Fibroblast of skin of left biceps (primary cell): ENCODE measurements at places on chromosomes 11 and 22.

DNA sequence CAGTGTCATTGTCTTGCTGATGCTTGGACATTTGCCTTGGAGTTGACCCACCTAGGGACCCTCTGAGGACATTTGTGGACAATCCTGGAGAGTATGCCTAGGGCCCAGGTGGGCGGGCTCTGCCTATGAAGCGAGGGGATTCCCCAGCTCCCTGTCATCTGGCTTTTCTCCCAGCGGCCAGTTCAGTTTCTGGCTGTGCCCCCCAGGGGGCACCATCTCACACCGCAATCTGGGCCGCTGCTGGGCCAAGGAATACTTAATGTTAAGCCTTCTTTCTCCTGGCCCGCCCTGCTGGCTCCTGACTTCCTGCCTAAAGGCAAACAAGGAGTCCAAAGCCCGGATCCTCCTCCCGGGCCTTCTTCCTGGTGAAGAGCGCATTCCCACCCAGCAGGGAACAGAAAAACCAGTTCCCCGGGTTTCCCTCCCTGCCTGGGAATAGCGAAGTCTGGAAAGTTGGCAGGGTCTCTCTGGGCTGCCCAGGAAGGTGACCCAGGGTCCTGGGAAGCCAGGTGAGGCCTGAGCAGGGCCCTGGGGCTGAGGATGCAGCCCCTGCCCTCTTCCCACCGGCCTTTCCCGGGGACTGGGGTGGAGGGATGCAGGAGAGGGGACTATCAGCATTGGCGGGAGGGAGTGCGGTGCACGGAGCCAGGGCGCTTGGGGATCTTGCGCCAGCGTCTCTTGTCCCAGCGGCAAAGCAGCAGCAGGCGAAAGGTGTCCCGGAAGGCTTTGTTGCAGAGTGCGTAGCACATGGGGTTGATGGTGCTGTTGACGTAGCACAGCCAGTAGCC lies 11.9 kb downstream of the CHRM1 start:
- DNase-seq: peak; percentile 26

GRCh38 chr22:38230916-38231315 lies 29.1 kb downstream of the MAFF start:
- DNase-seq: no peak

- DNase-seq: no peak
Measured at GRCh38 chr11:63903884-63904283, 13.1 kb downstream of the RCOR2 start.

DNA sequence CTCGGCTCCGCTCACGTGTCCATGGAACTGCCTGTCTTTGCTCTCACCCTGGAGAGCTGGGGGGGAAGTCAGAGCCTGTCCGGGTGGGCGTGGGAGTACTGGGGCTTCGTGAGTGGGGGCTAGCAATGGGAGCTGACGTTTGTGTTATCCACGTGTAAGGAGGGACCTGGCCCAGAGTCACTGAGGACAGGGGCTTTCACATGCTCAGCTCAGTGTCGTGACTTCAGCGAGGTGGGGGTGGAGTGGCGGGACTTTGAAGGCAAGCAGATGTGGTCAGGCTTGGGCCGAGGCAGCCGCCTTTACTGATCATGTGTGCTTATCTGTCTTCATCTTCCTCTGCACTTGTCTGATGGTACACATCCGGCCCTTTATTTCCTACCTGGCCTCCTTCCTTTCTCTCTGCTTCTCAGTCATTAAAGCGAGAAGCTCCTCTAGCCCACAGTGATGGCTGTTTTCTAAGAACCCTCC lies 113.1 kb upstream of the NNMT start:
- no peak for DNase-seq

DNA sequence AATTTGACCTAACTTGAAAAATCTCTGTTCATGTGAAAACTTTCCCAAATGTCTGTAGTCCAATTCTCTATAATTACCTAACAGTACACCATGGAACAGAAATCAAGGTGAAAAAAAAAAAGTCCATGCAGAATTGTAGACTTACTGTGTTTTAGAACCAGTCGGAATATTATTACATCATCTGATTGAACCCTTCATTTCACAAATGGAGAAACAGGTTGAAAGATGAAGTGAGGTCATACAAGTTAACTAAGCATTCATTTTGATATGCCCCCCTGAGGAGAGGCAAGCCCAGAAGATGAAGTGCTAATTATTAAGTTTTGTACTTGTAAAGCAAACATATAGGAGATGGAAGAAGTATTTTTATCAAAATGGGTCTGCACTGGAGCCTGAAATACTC lies 179.4 kb downstream of the WNT11 start:
- DNase-seq: no peak

DNA sequence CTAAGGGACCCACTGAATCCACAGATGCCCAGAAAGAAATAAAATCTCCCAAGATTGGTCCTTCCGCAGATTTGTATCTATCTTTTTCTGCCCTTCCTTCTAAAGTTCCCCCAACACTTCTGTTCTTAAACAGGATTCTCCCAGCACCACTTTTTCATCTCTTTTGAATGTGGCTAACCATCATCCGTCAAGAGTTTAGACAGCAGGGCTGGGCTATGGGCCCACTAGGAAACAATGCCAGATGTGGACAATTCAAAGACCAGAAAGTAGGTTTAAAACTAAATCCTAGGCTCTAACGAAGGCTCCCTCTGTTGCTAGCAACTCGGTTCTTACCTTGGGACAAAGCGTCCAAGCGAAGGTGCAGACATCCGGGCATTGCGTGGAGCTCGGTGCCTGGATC lies 100.0 kb downstream of the AMBRA1 start:
- peak; percentile 11 for DNase-seq

DNA sequence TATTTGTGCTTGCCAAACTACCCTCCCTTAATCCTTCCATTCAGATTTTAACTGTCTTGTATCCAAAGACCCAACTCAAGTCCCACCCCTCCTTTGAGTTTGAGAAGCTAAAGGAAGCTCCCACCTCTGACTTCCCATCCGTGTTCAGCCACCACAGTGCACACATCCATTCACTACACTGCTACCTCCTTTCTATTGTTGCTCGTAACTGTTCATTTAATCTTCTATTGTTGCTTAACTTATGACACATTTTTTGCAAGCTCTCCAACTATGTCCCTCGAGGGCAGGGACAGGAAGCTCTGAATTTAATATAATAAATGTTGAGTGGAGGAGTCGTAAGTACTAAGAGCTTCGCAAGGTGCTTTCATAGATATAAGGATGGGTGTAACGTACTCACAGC lies 10.4 kb downstream of the LARGE1 start:
- no peak for DNase-seq

DNA sequence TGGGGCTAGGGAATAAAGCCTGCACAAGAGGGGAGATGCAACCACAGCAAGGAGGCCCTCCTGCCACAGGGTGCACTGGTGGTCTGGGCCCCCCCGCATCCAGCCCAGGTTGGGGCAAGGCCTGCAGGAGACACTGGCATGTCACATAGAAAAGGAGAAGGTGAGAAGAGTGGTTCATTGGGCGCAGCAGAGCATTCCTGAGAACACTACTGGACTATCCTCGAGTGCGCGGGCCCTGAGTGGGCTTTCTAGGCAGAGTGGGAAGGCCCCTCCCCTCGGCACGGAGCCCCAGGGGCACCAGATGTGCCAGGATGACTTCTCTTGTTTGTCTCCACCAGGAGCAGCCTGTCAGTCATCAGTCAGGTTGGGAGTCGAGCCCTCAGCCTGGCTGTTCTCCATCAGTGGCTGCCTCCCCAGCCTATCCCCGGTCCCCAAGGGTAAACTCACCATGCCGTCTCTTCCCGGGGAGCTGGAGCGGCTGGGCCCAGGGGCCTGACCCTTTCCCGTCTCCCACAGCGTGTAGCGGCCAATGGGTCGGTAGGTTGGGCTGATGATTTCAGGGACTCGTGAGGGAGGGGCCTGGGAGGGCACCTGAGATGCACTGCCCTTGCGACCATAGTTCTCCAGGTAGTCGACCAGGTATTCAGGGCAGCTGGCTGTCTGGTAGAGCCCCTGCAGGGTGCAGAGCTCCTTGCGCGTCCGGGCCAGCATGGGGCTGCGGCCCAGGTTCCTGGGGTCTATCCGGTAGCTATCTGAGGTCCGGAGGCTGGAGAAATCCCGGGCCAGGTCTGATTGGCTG lies 9.0 kb downstream of the USP2 start:
- no peak for DNase-seq

GRCh38 chr22:46864314-46865051 lies 102.0 kb downstream of the TBC1D22A start:
- no peak for DNase-seq

GRCh38 chr11:94196363-94196762 lies 67.7 kb downstream of the PANX1 start:
- no peak for DNase-seq

DNA sequence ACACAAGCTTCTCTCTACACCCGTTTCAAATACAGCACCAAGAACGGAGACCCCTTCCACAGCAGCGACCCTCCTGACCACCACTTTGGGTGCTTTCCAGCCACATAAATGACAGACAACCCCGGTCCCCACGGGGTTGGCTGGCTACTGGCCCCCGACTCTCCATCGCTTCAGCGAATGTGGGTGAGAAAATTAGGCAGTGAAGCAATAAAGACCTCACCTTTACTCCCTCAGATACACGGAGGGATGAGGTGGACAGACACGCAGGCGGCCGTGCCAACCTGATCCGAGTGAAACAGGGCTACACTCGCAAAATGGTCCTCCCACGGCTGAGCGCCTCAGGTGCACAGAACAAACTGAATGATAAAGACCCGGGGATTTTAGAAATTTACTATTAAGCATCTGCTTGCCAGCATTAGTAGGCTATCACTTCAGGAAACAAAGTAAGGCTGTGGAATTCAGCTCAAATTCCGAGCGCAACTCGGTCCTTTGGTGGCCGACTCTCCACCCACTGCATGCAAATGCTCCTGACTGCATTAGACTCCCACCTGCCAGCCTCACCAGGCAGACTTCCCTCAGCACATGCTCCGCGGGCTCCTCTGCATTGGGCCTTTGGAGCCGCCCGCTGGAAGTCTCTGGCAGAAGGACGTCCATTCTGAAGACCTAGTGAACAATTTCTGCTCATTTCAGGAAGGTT lies 12.8 kb upstream of the EFCAB6 start:
- DNase-seq: no peak

DNA sequence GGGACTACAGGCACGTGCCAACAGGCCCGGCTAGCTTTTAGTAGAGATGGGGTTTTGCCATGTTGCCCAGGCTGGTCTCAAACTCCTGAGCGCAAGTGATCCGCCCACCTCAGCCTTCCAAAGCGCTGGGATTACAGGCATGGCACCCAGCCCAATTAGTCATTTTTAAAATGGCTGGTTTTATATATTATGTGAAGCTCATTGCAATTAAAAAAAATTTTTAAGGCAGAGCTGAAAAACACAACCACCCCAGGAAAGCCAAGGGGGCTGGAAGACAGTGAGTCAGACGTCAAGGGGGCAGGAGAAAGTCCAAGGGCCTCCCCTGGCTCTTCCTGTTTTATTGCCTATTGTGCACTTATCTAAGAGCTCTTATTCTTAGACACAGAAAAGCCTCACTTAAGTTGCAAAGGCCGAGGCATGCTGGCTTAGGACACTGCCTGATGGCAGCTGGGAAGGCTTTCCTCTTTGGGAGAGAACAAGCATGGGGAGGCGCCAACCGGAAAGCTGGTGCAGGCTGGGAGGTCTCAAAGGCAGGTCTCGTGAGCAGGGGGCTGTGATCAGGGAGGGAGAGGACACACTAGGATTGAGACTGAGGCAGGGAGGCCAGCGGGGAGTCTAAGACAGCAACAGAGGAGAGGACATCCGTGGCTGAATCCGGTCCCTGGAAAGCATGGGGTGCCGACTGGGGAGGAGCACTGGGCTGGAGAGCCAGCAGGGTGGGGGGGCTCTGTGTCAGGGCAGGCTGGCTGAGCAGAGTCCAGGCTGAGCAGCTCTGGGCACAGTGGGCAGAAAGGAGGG lies 11.1 kb upstream of the OSM start:
- DNase-seq: no peak

- DNase-seq: no peak
Measured at GRCh38 chr22:30598986-30599385, 7.3 kb upstream of the PES1 start.

DNA sequence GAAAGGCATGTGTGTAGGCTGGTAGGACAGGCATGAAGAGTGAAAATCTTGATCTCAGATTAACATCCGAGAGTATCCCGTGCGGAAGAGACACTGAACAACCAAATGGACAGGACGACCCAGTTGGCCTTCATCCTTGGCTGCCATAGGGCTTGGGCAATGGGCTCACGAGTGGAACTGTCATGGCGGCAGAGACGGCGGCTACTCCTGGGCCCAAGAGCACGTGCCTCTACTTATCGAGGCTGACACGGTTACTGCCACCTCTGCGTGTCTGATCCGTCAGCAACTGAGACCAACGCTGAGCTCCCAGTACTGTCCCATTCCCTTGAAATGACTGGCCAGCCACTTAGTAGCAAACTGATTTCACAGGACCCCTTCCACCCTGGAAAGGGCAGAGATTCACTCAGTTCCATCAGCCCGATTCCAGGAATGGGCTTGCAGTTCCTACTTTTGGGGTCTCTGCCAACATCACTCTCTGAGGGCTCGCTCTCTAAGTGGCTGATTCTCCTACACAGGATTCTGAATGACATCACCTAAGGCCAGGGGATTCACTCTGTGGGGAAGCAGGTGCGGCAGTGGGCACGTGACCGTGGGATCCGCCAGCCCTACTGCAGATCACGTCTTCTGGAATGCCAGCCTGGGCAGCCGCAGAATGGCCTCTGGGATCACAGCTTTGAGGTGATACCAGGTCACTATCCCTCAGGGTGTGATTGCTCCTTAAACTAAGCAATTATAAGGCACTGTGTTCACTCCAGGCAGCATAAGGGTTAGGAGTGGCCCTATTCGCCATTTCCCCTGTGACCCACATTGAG lies 97.8 kb downstream of the RPS6KA4 start:
- DNase-seq: no peak

DNA sequence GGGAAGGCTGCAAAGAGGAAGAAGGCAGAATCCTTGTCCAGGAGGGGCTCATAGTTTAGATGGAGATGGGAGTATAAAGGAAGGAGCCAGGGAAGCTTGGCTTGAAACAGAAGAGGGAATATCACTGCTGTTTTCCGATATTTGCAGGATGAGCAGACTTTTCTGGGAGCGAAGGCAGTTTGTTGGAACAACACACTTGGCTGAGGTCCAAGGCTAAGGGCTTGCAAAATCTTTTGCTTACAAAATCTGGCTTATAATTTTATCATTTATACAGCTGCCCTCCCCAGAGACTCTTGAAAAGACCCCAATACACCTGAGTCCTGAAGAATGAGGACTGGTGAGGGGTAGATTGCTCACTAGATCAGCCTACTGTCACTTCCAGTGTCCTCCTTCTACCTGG lies 174.8 kb downstream of the NELL1 start:
- no peak for DNase-seq

- DNase-seq: no peak
Measured at GRCh38 chr11:68066742-68067141, 27.9 kb downstream of the TCIRG1 start.

GRCh38 chr11:134592391-134592990 lies 180.4 kb upstream of the B3GAT1 start:
- no peak for DNase-seq
